ENCODE measurements at places on chromosomes 16 and 17. TPM values are rescaled to one million over a fixed set of nuclear protein-coding genes. Genes with fewer than 3 reads are reported as not detected.

TBC1D3K gene
- total RNA-seq, result not detected

CDH13 gene
- 4.2 TPM for total RNA-seq

TP53TG3B gene
- total RNA-seq, result not detected

SERPINF2 gene
- 5.8 TPM for total RNA-seq

PRR29 gene
- not detected for total RNA-seq

ITGA2B gene
- total RNA-seq, result 1.2 TPM

C17orf113 gene
- 0.54 TPM for total RNA-seq

ARL5C gene
- not detected for total RNA-seq

HEATR3 gene
- total RNA-seq, result 14.3 TPM

AATF gene
- total RNA-seq, result 36.1 TPM

TEKT5 gene
- total RNA-seq, result not detected

HES7 gene
- total RNA-seq, result not detected

CHST5 gene
- total RNA-seq, result not detected

C16orf96 gene
- total RNA-seq, result not detected

UTS2R gene
- total RNA-seq, result not detected

ABCC6 gene
- 0.94 TPM for total RNA-seq

ENPP7 gene
- not detected for total RNA-seq

TBC1D3H gene
- total RNA-seq, result not detected

PROCA1 gene
- total RNA-seq, result 0.40 TPM

SLFN12L gene
- 1.3 TPM for total RNA-seq

TBC1D10B gene
- total RNA-seq, result 40.9 TPM

OR4D1 gene
- total RNA-seq, result not detected

CDRT15 gene
- total RNA-seq, result not detected

ACAP1 gene
- 2.0 TPM for total RNA-seq

ARHGDIG gene
- 2.7 TPM for total RNA-seq

C16orf89 gene
- total RNA-seq, result 0.62 TPM

DYNLL2 gene
- total RNA-seq, result 28.3 TPM

COX6A2 gene
- not detected for total RNA-seq

OTOP2 gene
- total RNA-seq, result not detected
